ENCODE measurements at places on chromosomes 4 and X.

DNA sequence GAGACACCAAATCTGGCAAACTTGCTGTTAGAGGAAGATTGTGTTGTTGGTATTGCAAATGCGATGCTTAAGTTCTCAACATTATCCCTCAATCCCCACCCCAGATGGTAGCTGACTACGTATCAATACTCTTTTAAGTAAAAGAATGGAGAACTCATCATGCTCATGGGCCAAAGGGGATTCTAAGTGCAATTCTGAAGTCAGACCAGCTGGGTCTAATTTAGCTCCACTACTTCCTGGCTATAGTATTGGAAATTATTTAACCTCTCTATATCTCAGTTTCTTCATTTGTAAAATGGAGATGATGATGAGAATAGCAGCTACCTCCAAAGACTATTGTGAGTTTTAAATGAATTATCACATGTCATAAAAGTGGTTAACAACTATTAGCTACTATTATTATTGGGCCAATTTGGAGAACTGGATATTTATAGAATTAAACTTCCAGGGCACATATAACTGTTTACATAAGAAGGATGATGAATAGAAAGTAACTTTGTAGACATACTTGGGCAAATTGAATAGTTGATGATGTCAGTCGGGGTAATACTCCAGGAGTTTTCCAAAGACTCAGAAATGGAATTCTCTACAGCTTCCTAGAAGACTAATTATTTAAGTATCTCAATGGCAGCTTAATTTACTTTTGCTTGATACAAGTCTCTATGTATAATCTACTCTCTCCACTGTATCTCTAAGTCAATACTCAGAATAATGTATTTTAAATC lies 5.0 kb upstream of the SLAIN2 start:
- no peak for DNase-seq

- peak; percentile 72 for DNase-seq
These were observed 170.0 kb downstream of the MID1 start for GRCh38 chrX:10450229-10450958.

DNA sequence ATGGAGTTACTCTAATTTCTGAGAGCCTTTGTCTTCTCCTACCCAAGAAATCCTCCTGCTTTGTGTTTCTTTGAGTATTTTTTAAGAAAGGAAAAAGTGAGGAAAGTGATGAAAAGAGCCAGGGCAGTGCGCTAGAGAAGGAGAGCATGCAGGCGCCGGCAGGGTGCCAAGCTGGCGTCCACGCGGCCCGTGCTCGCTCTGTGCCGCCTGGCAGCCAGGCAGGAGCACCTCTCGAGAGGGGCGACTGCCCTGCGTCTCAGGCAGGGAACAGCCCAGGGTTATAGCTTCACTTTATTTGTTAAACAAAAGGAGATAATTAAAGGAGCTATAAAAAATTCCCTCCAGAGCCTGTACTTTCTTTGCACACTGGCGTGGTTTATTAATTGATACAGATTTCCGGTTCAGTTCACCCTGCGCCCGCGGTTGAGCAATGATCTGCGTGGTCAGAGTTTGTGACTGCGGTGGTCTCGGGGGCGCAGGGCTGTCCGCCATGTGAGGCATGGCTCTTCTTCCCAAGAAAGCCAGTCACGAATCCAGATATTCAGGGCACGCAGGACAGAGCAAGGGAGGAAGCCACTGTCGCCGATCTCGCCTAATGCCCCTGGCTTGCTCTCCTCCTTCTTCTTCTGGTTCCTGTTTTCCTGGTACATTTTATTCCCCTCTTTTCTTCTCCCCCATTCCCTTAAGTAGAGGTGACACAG lies 110.8 kb upstream of the PAQR3 start:
- no peak for DNase-seq

- DNase-seq: peak; percentile 82
These were observed 789 bp upstream of the DDX3X start for GRCh38 chrX:41333003-41333743.

DNA sequence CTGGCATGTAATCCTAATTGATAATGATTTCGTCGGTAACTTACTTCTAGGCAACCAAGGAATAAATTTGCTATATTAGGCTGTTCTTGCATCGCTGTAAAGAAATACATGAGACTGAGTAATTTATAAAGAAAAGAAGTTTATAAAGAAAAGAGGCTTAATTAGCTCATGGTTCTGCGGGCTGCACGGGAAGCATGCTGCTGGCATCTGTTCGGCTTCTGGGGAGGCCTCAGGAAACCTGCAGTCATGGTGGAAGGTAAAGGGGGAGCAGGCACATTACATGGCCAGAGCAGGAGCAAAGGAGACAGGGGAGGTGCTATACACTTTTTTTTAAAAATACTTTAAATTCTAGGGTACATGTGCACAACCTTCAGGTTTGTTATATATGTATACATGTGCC lies 290.2 kb downstream of the STK32B start:
- DNase-seq: no peak

- DNase-seq: no peak
These were observed 52.8 kb downstream of the PPP1R2C start for GRCh38 chrX:42725196-42725595.

- DNase-seq: peak; percentile 18
These were observed 58.6 kb upstream of the PAGE1 start for GRCh38 chrX:49754233-49754857.

DNA sequence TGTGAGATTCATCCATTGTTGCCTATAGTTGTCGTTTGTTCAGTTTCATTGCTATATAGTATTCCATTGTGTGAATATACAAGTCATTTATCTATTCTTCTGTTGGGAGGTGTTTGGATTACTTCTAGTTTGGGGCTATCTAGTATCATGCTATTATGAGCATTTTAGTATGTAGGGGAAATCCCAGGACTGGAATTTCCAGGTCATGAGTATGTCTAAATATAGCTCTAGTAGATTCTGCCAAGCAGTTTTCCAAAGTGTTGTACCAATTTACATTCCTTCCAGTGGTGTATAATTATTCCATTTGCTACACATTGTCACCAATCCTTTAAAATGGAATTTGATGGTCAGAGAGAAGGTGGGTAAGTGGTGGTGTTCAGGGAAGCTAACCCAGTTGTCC lies 30.1 kb downstream of the EGFL6 start:
- DNase-seq: no peak

GRCh38 chrX:48961585-48962091 lies 4.2 kb upstream of the OTUD5 start:
- DNase-seq: no peak
